ENCODE measurements at places on chromosomes 11 and 22.
A peak's percentile ranks its signal among the peaks of the same experiment; 100 is the strongest.

DNA sequence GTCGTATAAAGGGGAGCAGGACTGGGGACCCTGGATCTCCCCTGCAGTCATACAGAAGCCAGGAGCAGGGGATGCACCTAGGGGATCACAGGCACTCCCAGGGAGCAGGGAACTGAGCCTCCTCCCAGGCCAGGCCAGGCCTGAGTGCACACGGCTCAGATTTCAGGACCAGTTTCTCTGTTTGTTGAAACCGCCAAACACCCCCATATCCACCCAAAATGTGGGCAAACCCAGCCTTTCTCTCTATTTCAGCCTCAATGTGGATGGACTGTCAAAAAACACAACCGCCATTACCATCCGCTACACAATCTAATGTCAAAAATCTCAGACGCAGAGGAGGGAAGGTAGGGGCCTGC, 17.5 kb downstream of the MN1 start:
- DNase-seq, result no peak

DNA sequence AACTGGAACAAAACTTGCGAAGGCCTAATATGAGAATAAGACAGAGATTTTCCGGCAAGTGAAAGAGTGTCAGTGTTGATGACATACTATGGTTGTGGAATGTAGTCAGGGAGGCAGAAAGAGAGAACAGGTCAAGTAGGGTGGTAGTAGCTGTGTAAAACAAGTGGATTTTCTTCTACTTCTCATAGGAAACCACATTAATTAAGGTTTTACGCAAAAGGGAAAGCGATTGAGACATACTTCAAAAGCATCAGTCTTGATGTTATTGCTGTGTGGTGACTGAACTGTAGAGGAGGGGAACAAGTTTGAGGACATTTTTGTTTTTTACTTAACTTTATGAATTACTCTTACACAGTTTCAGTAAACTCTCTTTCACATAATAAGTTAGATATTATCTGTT, 186.0 kb upstream of the CNTN5 start:
- DNase-seq, result no peak

DNA sequence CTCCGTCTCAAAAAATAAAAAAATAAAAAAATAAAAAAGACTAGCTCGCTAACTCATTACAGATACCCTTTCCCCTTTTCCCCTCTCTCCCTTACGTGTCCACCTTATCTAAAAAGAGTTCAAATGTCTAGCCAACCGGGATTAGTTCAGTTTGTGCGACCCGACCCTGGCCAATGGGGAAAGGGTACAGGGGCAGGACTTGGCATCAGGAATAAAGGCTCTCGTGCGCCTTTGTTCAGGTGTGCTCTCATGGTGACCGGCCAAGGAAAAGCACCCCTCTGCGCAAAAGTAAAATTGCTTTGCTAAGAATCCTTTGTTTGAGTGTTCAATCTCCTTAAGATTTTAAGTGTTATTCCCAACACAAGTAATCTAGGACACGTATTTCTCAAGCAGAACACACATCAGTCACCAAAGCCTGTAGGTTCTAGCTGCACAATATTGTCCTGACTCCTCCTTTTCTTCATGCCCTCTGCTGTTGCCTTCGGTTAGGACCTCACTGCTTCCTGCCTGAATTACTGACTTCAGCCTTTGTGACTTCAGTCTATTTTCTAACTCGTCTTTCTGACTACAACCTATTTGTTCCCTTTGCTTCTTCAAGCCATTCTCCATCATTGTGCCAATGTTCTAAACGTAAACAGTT, 20.7 kb upstream of the CECR2 start:
- no peak for DNase-seq

DNA sequence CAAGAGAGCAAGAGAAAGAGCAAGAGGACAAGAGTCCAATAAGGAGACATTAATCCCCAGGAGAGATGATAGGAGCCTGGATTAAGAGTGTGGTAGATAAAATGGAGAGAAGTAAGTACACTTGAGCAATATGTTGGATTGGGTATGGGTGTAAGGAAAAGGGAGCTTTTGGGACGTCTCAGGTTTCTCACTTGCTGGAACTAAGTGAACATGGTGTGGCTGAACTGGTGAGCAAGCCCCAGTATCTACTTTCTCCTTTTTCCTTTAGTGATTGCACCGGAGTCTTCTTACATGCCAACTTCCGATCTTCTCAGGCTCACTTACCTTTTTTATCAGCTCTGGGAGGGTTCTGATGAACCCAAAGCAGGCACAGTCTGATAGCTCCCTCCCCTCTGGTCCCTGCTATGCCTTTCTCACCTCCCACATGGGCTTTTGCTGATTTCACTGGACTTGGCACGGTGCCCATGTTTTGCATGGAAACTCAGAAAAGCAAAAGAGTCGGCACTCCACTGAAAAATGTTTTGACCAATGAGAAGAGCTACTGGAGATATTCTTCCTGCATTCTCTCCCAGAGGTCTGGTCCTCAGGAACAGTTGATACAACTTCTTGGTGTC, 14.5 kb upstream of the APLNR start:
- DNase-seq, result no peak

DNA sequence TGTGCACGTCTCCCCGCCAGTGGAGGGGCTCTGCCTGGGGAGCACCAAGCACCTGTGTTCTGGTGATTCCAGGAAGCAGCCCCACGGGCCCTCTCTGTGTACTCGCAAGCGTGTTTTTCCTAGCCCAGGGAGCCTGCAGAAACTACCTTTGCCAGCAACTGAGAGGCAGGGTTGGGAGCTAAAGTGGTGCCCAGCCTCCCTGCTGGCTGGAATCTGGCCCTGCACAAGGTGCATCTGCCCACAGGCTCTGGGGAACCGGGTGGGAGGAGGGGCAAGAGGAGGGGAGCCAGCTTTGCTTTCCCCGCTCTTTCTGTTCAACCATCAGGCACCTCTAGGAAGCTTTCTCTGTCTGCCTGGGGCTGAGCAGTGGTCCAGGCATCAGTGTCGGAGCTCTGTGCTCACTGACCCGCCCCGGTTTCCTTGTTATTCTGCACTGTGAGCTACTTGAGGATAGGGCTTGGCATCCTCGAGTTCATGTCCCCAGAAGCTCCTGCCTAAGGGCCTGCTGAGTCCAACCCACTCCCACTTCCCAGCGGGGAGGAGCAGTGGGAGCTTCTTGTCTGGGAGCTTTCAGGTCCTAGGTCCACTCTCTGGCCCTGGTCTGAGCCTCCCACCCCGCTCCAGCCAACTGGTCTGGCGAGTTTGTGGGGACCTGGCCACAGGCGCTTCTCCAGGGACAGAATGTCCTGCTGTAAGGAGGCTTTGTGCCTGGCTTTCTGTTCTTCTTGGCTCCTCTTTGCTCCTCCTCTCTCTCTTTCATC, 14.9 kb downstream of the DAGLA start:
- DNase-seq, result peak; percentile 49

GRCh38 chr11:75334976-75335375, 16.5 kb downstream of the ARRB1 start:
- no peak for DNase-seq

DNA sequence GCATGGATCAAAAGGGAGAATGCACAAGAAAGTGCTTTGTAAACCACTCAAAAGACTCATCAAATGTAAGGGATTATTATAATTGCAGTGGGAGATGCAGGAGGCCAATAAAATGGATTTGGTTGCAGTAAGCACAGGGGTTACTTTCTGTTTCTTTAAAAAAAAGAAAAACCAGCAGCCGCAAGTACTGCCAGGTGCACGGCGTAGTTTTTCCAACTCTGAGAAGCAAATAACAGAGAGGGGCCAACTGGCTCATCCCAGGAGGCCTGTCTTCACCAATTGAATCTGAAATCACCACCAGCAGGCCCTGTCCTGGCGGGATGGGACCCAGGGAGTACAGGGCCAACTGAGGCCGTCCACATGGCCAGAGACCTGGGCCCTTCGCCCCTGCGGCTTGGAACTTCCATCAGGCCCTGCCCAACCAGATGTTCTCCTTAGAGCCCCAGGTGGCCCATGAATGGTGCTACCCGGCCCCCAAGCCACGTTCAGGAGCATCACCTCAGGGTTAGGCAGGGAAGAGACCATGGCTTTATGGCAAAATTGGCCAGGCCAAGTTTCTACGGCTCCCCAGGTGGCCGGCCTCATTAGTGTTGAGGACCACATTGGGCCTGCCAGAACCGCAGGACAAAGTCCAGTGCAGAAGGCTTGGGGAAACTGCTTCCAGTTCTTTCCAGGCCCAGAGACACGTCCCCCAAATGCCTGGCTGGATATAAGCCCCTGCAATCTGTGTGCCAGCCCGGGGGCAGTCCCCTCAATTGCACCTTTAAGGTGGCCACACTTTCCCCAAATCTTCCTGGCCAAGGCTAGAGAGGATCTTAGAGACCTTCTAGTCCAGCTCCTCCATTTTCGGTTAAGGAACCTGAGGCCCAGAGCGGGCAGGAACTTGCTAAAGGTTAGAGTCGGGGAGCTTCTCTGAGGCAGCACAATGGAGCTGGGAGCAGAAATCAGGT, 61.7 kb downstream of the CHRDL2 start:
- no peak for DNase-seq

- peak; percentile 86 for DNase-seq
These were observed 14.8 kb upstream of the CARD10 start for GRCh38 chr22:37533995-37534394.

DNA sequence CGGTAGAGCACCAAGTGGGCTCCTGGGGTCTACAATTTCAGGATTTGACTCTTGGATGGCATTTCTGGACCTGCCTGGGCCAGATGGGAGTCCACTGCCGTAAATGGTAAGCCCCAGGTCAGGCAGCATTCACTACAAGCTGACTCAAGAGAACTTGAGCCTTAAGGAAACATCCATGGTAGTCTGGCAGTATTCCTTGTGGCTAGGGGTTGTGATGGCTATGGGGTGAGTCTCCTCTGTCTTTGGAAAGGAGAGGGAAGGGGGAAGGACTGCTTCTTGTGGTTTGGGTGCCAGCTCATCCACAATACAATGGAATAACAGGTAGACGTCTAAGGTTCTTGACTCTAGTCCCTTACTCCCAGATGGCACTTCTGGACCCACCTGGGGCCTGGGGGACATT, 32.3 kb upstream of the POU2AF2 start:
- no peak for DNase-seq

- DNase-seq, result no peak
These were observed 58.8 kb downstream of the MYO18B start for GRCh38 chr22:25800766-25801165.

DNA sequence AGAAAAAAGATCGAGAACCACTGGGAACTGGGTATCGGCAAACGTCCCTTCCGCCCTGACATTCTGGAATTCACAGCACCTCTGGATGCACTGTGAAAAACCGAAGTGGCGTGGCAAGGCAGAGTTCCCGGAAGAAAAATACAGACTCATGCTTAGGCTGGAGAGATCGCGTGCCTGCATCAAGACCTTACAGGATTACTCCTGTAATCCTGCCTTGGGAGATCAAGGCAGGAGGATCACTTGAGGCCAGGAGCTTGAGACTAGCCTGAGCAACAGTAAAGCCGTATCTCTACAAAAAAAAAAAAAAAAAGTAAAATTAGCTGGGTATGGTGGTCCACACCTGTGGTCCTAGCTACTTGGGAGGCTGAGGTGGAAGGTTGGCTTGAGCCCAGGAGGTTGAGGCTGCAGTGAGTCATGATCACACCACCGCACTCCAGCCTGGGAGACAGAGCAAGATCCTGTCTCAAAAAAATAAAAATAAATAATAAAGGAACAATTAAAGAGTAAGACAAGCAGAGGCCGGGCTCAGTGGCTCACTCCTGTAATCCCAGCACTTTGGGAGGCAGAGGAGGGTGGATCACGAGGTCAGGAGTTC, 19.9 kb upstream of the TEF start:
- DNase-seq, result no peak

GRCh38 chr11:68810164-68810563, 31.6 kb downstream of the CPT1A start:
- no peak for DNase-seq

DNA sequence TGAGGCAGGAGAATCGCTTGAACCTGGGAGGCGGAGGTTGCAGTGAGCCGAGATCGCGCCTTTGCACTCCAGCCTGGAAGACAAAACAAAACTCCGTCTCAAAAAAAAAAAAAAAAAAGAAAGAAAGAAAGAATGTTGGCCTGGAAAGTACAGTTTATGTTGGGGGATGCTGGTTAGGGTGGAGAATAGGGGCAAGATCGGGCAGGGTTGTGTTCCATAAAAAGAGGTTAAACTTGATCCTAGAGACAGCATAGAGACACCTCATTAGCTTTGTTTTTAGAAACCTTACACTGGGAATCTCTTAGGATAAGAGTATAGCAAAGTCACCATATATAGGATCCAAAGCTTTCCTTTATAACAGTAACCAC, 1.9 kb upstream of the FTH1 start:
- DNase-seq, result no peak
